ENCODE measurements at places on chromosomes 7 and 10.
A peak's percentile ranks its signal among the peaks of the same experiment; 100 is the strongest.

- DNase-seq: no peak
Observed at GRCh38 chr10:3225561-3225960, 53.0 kb upstream of the PITRM1 start.

- no peak for DNase-seq
Observed at GRCh38 chr7:121302214-121302745, 26.5 kb upstream of the WNT16 start.

GRCh38 chr10:69181433-69181832, 1.4 kb downstream of the SUPV3L1 start:
- no peak for DNase-seq

- no peak for DNase-seq
Observed at GRCh38 chr10:75304741-75305390, 69.1 kb upstream of the COMTD1 start.

- no peak for DNase-seq
Observed at GRCh38 chr7:17364671-17365070, 66.2 kb downstream of the AHR start.

DNA sequence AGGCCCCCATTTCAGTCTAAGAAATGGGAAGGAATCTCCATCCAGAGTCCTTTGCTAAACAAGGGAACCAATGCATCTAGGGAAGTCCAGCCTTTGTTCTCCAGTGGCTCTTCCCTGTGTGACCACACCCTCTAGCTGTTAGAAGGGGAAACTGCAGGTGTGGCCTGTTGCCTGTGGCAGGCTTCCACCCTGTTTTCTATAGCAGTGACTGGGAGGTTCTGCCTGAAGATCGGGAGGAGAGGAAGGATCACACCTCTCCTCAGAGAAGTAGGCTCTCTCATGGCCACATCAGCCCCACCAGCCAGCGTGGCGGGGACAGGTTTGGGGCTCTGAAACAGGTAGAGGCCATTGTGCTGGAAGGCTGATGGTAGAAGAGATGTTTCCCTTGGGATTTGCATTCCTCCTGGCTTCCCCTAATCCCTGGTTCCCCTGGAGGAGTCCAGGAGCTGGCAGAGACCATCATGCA, 47.7 kb upstream of the TRIM8 start:
- DNase-seq: no peak

DNA sequence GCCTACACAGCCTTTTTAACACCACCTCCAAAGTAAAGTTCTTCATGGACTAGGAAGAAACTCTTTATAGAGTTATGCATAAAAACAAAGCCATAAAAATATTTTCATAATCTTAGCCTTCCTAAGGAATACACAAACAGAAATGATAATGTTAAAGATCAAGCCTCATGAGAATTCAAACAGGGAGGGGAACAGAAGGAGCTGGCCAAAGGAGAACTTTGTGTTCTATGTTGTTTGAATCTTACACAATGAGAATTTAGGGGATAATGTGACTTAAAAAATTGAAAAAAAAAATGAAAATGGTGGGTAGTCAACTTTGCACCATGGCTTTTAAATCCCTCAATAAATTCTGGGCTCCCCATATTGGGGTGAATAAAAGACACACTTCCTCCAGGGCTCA, 9.1 kb upstream of the PILRB start:
- no peak for DNase-seq

DNA sequence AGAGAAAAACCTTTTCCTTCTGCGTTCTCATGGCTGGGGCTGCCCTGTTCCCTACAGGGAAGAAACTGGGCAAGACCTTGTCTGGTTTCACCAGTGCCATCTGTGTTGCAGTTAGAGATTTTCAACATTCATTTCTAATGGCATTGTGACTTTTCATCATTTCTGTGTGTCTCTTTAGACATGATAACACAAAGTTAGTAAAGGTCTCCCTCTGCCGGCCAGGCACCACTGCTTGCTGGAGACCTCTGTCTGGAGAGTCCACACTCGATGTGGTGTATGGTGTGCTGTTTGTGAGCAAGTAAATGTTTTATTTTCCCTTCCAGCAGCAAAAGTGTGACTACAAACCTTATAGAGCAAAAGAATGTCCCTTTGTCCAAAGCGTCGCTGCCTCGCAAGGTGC, 213.5 kb downstream of the PAXIP1 start:
- no peak for DNase-seq

GRCh38 chr10:18472977-18473376, 178.4 kb downstream of the NSUN6 start:
- no peak for DNase-seq

GRCh38 chr10:93072225-93072712, 1.4 kb upstream of the CYP26A1 start:
- no peak for DNase-seq

- no peak for DNase-seq
Observed at GRCh38 chr7:131107337-131108211, 220.1 kb upstream of the MKLN1 start.

- DNase-seq: no peak
Observed at GRCh38 chr7:121436688-121437087, 40.6 kb upstream of the FAM3C start.

DNA sequence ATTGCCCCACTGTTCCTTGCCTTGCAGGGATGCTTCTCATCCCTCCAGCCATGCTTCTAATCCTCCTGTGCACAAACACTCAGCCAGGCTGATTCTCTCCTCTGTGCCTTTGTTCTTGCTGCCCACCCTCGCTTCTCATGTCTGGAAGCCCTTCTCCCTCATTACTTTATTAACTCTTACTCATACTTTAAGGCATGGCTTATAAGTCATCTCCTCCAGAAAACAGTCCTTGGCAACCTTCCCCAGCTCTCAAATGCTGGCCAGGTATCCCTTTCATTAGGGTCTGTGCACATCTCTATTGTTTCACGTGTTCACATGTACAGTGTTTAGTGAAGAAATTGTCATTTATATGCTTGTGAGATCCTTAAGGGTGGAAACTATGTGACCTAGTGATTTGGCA, 62.9 kb downstream of the ITGB8 start:
- no peak for DNase-seq

DNA sequence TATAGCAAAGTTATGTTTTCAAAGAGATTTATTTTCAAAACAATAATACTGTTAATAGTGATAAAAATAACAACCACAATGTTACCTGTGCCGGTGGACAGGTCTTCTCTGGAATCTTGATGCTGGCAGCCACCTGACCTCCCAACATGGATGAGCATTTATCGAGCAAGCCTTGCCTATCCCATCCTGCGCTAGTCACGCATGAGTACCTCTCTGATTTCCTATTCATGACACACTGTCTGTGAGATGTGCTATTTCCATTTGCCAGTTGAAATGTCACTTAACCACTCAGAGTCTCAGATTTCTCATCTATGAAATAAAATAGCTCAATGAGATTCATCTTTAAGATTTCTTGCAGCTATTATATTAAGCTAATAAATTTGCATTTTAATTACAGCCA, 341.2 kb upstream of the VWC2 start:
- DNase-seq: no peak

- DNase-seq: peak; percentile 27
Observed at GRCh38 chr10:76729841-76730487, 907.6 kb downstream of the KCNMA1 start.

DNA sequence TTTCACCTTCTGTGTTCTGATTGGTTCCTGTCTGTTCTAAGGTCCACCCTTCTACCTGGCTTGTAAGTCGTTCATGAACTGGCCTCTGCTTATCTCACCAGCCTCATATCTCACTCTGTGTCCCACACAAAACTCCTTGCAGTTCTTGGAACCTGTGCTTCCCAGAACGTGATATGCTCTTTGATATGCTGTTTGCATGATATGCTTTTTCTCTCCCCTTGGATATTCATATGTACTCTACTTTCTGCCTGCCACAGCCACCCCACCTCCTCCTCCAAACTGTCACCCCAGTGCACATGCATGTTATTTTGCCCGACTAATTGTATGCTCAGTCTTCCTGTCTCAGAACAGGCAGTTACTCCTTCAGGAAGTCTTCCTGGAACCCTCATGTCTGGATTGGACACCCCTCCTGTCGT, 1.9 kb upstream of the ITPRIP start:
- no peak for DNase-seq

GRCh38 chr10:116774728-116775151, 32.4 kb upstream of the HSPA12A start:
- DNase-seq: no peak

DNA sequence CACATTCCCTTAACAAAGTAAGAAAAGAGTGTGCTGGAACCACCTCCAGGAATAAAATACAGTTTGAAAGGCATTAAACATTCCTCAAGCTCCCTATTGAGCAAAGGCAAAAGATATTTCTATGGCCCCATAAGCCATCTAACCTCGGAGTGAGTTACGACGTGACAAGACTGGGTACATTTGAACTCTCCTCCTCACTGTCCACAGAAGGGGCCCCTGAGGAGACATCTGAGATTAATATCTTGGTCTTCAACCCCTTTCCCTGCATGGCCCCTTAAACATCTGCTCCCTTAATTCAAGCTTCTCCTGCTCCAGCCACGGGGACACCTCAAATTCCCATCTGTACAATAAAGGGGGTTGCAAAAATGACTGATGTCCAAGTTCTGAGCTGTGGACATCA, 526 bp downstream of the GIMAP1 start:
- DNase-seq: no peak

DNA sequence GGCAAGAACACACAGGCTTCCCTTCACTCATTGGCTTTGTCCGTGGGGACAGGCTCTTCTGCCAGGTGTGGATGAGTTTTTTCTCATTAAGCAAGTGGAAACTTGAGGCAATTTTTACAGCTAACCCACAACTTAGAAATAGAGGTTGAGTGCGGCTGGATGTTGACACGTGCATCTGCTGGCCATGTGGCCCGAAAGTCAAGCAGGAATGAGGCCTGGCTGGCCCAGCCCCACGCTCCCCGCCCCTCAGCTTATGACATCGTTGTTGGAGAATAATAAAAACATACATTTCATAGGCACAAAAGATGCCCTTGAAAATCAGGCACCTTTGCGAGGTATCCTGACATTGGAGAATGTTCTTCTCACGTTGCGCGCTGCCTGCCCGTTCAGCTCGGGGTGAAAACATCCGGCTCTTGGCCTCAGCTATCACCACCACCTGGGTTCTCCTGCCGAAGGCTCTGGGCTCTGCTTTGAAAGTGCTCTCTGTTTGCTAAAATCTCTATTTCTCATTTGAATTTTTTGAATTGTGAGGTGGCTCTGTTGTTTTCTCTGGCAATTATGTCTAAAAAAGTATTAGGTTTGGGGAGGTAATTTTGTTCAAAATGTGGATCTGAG, 310.7 kb downstream of the WDR37 start:
- DNase-seq: no peak

- no peak for DNase-seq
Observed at GRCh38 chr10:72735288-72735936, 43.5 kb downstream of the MCU start.

- DNase-seq: no peak
Observed at GRCh38 chr7:47008461-47008860, 573.5 kb downstream of the TNS3 start.

GRCh38 chr7:157141525-157142060, 2.9 kb downstream of the UBE3C start:
- DNase-seq: no peak

GRCh38 chr7:138502023-138502767, 42.1 kb downstream of the TRIM24 start:
- no peak for DNase-seq

- DNase-seq: no peak
Observed at GRCh38 chr7:134313543-134313942, 3.2 kb downstream of the SLC35B4 start.

GRCh38 chr10:90818736-90819135, 39.1 kb downstream of the HTR7 start:
- no peak for DNase-seq

GRCh38 chr7:80826520-80827238, 92.2 kb downstream of the SEMA3C start:
- DNase-seq: no peak

DNA sequence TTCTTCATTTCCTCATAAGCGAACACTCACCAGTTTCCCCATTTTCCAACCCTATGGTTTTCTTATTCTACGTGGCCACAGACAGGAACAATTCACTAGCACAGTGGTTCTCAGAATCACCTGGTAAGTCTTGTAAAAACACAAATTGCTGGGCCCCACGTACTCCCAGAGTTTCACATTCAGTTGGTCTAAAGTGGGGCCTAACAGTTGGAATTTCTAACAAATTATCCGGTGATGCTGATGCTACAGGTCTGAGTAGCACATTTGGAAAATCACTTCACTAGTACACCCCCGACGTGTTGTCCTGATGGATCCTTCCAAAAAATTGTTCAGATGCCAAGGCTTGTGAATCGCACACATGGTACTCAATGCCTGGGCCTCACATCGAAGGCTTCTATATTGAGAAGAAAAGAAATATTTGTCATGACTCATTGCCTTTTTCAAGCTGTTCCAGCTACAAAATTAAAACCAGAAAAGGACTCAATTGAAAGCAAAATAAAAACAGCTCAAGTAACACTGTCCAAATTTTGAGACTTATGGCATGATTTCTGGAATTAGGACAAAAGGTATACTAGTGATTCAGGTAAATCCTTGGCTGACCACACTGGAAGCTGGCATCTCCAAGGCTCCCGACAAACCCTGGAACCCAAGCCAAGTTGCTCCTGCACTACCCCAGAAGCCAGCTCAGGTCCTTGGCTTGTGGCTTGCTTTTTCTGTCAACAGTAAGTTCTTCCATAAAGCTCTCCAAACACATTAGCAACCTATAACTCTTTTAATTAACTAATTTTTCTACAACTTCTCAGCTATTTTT, 12.9 kb upstream of the VIM start:
- no peak for DNase-seq

DNA sequence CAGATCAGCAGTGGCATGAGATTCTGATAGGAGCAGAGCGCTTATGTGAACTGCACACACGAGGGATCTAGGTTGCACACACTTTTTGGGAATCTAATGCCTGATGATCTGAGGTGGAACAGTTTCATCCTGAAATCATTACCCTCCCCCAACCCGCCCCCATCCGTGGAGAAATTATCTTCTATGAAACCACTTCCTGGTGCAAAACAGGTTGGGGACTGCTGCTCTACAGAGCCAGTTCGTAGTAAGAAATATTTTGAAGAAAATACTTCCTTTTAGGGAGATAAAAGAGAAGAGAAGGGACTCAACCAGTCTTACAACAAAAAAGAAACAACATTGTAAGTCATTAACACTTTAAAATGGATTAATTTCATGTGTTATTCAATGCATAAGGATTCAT, 1308.2 kb downstream of the GATA3 start:
- DNase-seq: no peak

DNA sequence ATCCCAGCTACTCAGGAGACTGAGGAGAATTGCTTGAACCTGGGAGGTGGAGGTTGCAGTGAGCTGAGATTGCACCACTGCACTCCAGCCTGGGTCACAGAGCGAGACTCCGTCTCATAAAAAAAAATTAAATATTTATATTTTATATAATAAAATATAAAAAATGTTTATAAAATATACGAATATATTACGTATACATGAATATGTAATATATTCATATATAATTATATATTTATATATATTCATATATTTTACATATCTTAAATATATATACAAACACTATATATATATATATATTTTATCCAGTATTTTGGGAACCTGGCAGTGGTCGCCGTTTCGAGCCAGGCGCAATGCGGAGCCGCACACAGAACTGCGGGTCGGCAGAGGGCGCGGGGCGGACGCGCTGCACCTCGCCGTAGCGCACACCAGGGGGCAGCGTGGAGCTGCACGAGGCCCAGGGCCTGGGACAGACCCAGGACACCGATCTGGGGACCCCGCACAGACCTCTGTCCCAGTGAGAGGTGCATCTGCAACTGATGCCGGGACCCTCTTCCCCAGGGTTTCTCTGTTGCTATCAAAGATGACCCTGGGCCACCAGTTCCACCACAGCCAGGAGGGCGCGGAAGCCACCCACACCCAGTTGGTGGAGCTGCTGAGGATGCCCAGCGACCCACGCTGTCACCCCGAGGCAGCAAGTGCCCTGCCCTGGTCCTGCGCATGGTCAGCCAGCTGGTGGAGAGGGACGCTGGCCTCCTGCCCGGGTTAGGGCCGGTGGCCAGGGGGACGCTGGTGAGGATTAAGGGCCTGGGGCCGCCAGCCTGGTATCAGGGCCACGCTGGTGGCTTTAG, 22.7 kb downstream of the AP5Z1 start:
- DNase-seq: no peak

Measured in renal pelvis (tissue), 12 donors.